Stimulated activated CD8-positive, alpha-beta memory T cell treated with anti-CD3 and anti-CD28 coated beads, Interleukin-4, amount 100 ng/mL, for 1 hour (primary cell): ENCODE measurements at places on chromosomes 5 and 9.

DNA sequence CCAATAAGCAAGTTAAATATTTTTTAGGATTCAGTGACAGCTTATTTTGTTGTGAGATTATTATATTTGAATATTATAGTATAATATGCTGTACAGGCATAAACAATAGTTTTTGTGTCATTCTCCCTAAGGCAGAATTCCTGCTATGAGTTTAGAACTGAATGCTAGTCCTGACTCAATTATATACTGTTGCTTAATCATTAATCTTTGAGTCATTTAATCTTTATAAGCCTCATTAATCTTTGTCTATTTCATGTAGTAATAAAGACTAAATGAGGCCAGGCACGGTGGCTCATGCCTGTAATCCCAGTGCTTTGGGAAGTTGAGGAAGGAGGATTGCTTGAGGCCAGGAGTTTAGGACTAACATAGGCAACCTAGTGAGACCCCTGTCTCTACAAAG is 3.6 kb upstream of the DCP2 start:
- DNase-seq: no peak

DNA sequence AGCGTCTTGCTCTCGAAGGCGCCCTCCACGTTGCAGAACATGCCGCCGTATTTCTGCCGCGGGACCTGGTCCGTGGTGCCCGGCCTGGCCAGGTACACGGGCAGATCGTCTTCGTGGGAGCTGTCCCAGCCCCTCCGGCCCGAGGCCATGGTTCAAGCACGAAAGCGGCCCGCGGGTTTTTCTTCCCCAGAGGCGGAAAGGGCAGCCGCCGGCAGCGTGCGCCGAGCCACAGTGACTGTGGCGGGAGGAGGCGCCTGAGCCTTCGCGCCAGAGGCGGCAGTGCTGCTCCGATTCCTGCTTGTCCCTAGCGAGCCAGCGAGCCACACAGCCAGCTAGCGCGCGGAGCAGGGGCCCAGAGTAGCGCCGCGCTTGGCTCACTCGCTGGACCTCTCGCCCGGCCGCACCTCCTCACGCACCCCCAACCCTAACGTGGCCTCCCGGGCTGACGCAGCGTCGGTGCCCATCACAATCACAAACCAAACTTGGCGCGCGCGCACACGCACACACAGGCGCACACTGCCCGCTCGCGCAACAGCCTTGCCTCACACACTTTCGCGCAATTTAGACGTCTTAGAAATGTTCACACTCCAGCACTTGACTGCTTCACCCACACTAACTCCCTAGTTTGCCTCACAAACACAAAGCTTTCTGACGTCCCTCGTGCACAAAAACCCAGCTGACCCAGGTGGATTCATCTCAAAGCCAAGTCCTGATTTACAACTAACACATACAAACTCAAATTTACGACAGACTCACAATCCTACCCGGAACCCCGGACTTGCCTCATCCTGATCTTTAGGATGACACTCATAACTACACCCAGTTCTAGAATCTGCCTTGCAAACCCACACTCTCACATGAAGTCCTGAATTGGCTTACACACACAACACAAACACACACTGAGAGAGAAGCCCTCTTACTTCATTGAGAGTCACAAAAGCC is at the start of gene DPYSL3:
TSS of gene DPYSL3 (minus strand) at position 359 of the 942 bp plus-strand sequence. CDS start at position 149, 210 bp downstream.
- no peak for DNase-seq

- no peak for DNase-seq
Observed at GRCh38 chr5:154829589-154830218, 20.7 kb downstream of the FAXDC2 start.

DNA sequence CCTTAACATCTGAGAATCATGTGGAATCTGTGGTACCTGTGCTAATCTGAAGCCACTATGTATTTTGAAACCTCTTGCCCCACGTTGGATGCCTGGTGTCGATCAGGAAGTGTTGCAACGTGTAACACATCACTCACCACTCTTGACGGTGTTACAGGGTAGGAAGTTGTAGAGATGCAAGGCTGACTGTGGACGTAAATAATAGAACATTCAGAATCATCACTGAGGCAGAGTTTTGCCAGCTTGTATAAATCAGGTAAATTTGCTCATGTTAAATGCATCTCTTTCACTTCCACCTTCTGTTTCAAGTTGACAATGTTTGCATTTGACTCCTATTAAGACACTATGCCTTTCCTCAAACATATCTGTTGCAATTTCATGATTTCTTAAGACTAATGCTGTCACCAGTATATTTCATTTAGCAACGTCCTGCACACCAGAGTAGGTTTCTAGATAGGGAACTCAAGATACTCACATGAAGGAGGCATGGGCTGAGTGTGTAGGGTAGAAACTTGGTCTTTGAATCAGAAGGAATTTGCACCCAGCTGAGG is 38.1 kb downstream of the BASP1 start:
- DNase-seq: no peak

DNA sequence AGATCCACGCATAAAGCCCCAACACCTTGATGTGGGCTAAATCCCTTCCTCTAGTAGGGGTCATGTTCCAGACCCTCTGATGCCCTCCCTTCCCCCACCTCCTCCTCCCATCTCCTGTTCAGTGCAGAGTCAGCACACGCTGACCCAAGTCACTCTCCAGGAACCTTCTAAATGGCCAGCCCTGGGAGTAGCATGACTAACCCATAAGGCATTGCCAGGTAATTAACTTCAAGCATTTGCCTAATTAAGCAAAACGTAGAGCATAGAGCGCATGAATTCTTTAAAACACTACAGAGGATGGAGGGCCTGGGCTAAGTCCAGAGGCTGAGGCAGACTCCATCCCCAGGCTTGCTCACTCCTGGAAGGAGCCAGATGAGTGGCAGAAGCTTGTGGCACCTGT is 276.3 kb upstream of the MSX2 start:
- DNase-seq: no peak

DNA sequence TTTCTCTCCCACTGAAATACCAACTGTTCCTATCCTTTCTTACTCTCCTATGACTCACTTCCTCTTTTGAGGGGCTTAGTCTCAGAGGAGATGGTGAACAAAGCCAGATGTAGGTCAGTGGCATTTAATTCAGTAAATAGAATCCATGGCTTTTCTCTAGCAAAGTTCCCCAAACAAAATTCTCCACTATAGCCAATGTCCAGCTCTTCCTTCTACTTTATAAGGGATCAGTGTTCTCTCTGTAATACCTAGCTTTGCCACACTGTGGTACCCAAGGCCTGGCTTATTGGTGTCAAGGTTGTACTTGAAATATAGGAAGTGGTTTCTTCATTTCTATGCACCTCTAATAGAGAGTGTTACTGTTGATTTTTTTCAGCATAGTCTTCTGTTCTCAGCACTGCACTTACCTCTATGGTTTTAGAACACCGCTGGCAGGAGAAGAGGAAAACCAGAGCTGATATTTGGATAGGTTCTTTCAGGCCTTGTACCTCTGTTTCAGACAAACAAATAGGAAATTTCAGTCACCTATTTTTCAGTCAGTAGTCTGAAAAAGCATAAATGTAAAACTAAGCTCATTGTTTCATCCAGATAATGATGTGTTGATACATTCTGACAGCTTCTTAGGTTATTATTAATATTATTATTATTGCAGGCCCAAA is 40.6 kb upstream of the ITGA2 start:
- DNase-seq: no peak

DNA sequence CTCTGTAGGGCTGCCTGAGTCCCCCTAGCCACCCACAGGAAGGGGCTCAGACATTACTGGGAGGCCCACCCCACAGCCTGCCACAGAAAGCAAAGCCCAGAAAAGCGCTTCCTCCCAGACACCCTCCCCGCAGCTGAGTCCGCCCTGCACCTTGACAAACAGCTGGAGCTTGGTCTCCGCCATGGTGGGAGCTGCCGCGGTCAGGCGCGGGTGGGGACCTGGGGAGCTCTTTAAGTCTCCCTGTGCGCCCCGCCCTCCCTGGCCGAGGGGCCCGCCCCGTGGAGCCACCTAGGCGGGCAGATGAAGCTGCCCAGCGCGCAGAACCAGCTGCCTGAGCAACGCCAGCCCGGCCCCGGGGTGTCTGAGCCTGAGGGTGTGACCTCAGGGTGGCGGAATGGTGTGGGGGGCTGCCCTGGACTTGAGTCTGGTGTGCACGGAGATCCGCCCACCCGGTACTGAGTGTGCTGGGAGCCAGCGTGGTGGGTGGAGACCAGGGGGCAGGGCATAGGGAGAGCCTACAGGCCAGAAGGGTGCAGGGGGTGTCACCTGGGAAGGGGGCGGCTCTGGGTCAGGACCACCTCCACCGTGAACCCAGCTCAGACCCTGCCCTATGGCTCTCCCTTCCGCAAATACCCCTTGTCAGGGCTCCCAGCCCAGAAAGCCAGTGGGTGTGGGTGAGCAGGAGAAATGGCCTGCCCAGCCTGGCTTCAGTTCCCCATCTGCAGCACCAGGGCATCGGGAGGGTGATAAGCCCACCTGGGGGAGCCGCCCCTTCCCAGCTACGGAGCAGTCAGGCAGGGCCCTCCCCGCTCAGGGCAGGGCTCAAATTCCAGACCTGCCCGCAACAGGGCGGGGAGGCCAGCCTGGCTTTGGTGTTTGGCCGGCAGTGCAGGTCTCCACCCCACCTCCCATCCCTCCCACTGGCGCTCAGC is at the start of gene CLIC3:
TSS of gene CLIC3 (minus strand) at position 208 of the 932 bp plus-strand sequence. CDS start at position 183, 25 bp downstream.
- peak; percentile 30 for DNase-seq

DNA sequence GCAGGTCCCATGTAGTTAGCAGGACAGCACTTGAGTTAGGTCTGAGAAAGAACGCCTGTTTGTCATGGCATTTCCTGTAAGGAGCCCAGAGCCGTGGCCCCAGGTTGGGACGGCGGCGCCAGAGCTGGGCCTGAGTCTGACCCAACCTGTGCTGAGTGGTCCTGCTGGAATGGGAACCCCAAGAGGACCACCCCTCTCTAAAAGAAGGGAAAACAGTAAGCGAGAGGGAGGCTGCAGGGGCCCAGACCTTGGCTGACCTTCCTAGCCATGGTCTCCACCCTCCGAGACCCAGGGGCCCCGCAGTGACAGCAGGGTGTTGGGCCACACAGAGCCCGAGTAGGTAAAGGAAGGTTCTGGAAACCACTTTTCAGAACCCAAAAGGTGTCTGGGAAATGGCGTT is 1.8 kb upstream of the LRRC14B start:
- no peak for DNase-seq
